ENCODE measurements at places on chromosomes 7 and 10.
A peak's percentile ranks its signal among the peaks of the same experiment; 100 is the strongest.

- DNase-seq, result no peak
Measured at GRCh38 chr10:48520594-48520993, 84.3 kb downstream of the ARHGAP22 start.

DNA sequence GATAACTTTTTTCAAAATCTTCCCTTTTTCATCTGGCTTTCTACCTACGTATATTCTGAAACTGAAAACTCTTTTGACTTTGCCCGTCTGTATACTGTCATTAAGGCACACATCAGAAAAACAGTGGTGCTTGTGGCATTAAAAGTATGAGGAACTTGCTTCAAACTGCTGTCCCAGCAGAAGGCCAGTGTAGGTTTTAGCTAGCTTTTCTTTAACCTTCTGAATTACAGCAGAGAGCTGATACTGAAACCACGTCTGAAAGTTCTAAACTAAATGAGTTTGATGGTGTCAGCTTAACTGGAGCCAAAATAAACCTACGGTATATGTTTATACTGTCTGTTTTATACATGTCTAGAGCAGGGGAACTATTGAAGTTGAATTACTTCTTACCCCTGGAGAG is 283.4 kb downstream of the TFEC start:
- DNase-seq, result no peak

GRCh38 chr10:71396711-71397295 is at the start of gene CDH23:
CDH23 (plus strand) TSS chr10:71396920; CDS start chr10:71439832, 42,912 bp downstream.
- no peak for DNase-seq

- no peak for DNase-seq
Measured at GRCh38 chr10:100968062-100968736, 1.1 kb upstream of the SEMA4G start.

GRCh38 chr7:86643561-86644281 is at the start of gene GRM3:
GRM3 (plus strand) TSS chr7:86643909; CDS start chr7:86765146, 121,237 bp downstream.
- DNase-seq, result no peak

- no peak for DNase-seq
Measured at GRCh38 chr10:106542461-106542860, 622.0 kb downstream of the SORCS1 start.

- no peak for DNase-seq
Measured at GRCh38 chr10:48604039-48604990, 558 bp downstream of the ARHGAP22 start.

DNA sequence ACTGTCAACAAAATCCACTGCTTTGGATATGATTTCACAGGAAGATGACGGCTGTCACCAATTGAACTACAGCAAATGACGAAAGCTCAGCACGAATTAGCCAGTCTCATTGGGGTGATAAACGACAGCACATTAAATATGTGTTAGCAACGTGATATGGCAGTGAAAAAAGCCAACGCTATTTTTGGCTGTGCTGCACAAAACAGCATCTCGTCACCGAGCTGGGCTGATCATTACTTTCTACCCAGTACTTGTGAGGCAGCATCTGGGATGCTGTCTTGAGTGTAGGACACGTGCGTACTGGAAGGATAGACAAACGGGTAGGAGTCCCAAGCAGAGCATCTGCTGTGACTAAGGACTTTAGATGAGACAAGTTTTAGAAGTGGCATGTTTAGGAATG is 138.3 kb downstream of the EXOC4 start:
- DNase-seq, result no peak

- no peak for DNase-seq
Measured at GRCh38 chr7:35356495-35356894, 102.6 kb upstream of the TBX20 start.

GRCh38 chr10:33041783-33042437 is 83.9 kb upstream of the ITGB1 start:
- DNase-seq, result no peak

DNA sequence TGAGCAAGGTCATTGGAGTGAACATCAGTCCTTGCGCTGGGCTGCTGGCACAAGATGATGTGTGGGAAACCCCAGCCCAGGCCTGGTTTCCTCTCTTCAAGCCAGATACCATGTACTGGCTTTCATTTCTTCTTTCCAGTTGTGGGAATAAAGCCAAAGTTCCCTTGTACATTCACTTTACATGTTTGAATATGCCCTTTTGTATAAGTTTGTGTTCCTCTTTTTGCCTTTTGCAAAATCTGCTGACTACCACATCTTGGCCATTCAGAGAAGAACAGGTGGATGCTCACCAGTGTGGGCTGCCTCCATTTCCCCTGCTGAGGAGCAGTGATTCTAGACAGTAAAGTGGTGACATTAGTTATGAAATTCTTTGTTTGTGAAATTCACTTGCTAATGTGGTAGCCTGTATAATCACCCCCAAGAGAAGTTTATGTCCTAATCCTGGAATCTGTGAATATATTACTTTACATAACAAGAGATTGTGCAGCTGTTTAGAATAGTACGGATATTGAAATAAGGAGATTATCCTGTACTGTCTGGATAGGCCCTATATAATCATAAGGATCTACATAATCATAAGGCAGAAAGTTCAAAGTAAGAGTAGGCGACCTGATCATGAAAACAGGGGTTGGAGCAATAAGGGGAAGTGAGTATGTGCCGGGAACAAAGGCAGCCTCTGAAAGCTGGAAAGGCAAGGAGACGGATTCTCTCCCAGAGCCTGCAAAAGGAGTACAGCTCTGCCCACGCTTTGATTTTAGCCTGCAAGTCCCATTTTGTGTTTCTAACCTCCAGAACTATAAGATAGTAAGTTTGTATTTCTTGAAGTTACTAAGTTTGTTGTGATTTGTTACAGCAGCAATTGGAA is 18.8 kb upstream of the AOAH start:
- peak; percentile 37 for DNase-seq

DNA sequence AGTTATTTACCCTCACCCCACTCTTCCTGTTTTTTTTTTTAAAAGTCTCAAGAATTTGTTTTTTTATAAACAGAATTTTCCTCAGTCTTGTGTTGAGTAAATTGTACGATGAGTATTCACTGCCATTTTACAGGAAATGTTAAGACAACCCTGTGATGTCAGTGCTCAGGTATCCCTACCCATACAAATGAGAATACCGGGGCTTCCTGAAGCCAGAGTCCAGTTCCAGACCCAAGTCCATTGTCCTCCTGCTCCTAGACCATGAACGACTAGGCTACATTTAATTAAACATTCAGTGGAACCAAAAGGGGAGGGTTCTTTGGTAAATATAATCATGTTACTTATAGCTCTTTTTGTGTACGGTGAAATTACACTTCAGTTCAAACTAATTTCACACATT is 79.2 kb downstream of the GNAI1 start:
- DNase-seq, result no peak

DNA sequence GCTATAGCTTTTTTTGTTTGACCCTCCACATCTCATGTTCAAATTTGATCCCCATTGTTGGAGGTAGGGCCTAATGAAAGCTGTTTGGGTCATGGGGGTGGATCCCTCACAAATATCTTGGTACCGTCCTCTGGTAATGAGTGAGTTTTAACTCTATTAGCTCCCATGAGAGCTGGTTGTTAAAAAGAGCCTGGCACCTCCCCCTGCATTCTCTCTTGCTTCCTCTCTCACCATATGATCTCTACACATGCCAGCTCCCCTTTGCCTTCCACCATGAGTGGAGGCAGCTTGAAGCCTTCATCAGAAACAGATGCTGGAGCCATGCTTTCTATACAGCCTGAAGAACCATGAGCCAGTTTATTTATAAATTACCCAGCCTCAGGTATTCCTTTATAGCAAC is 43.0 kb upstream of the IMMP2L start:
- no peak for DNase-seq

DNA sequence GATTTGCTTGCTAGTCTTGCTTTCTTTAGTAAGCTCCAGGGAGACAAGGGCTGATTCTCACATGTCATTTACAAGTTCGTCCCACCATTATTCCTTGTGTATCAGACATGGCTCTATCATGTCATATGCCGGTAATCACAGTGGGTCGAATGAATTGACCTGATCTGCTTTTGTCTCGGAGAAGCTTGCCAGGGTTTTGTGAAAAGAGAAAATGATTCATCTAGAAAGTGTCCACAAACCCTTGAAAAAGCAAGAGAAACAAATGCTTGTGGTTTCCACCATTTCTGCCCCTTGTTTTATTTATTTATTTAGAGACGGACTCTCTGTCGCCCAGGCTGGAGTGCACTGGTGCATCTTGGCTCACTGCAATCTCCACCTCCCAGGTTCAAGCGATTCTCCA is 278.5 kb downstream of the TCF7L2 start:
- DNase-seq, result no peak

DNA sequence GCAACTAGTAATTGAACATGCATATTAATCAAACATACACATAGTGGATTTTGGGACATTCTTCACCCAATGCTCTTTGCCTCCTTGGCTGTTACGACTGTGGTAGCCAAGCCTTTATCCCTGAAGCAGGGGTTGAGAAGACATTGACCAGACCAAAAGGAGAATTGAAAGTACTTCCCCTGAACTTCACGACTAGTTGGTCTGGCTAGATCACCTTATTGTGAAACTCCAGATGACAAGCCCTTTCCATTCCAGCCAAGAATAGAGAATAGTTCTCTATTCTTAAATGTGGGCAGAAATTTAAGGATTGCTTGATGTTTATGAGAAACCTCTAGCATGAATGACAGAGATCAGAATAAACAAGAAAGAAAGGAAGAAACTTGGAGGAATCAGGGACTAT is 97.0 kb downstream of the LRMDA start:
- no peak for DNase-seq

- DNase-seq, result no peak
Measured at GRCh38 chr10:91219371-91220193, 881 bp upstream of the PCGF5 start.

DNA sequence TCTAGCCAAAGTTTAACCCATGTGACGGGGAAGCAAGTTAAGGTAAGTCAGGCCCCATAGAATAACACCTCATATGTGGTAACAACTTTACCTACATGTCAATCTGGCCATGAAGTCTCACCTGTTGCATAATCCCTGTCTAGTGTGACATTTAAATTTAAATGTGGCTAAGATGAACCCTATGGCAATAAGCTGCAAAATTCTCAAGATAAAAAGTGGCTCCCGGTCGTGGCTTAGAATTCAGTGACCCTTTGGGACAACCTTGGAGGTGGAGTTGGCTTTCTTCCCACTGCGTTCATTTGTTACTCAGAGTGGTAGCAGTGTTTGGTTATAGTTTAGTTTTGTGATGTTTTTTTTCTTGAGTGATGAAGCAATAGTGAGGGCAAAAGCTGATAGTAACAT is 90.6 kb downstream of the ARID5B start:
- no peak for DNase-seq

DNA sequence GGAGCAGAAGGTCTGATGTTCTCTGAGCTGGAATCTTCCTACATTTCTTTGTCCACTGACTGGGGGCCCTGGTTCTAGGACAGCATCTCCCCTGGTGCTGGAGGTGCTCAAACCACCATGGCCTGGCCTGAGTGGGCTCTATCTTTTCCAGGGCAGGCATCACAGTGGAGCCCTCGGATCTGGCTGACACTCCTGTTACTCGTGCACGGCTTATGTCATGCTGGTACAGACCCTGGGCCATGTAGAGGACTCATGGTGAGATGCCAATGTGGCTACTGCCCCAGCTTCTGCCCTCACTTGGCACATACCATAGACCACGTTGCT is 96.0 kb downstream of the HIPK2 start:
- no peak for DNase-seq

GRCh38 chr7:100863406-100863950 is 3.7 kb upstream of the TRIP6 start:
- DNase-seq, result no peak

- DNase-seq, result no peak
Measured at GRCh38 chr10:30558411-30558810, 71.1 kb downstream of the LYZL2 start.

DNA sequence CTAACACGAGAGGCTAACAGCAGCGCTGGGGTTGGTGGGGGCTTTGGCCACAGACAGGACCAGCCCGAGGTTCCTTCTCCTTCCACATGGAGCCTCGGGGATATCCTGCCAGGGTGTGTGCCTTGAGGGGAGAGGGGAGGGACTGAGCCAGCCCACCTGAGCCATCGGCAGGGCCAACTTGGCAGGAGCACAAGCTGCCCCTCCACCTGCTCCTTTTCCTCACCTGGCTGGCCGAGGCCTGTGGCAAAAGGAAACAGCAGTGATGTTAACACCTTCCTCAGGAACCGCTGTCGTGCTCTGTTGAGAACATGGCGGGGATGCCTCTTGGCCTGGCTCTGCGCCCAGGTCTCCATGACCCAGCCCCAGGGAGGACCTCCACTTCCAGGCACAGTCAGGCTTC is 255.1 kb upstream of the PPP2R2D start:
- DNase-seq, result no peak

DNA sequence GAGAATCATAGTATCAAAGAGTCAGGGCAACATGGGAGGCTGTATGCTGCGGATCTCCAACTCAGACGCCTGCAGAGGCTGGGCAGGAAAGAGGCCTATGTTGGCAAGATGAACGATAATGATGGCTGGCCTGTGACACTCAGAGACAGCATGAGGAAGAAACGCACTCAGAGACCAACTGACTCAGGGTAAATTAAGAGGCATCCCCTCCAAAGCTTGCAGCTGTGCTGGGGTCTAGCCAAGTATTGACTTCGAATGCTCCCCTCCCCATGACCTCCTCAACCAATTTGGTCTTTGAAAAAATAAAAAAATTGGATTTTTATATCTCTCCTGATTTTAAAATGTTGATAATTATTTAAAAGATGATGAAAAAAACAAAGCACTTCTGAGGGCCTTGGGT is 718.9 kb downstream of the GRID1 start:
- DNase-seq, result no peak

DNA sequence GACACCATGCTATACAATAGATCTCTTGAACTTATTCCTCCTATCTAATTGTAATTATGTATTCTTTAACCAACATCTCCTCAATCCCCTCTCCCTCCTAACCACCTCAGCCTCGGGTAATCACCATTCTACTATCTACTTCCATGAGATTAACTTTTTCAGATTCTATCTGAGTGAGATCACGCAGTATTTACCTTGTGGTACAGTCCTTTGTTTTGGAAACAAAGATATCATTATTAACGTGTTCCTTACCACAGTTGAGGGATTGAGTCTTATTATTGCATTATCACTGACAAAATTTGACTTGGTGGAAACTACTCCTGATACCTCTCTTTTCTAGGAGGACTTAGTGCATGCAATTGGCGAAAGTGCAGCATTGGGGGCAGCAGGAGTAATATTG is 26.0 kb upstream of the HYAL4 start:
- no peak for DNase-seq

DNA sequence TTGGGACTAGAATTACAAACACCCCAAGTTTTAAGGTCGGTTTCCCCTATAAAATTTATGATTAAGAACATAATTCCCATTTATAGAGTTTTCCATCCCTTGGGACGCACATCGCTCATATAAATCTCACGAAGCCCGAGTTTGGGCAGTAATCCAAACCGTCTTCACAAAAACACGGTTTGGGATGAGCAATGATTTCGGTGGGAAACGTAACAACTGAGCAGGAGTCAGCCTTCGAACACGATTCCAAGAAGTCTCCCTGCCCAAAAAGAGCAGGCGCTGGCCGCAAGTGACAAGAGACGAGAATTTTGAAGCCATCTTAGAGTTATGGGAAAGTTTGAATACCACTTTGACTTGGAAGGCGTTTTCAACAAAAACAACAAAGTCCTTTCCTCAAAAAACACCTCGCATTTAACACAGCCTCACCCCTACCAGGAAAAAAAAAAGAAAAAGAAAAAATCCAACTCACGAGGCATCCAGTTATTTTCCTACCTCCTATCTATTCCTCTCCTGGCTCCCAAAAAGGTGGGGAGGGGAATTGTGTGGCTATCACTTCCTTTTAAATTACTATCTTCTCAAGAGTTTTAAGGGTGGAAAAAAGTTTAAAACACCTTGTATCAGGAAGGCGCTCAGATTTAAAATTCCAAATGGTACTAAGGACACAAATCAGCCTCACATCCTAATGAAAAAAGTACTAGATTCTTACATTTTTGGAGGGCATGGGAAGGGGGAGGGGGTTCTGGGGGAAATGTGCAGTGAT is 1.6 kb downstream of the SEPHS1 start:
- DNase-seq, result no peak
